ENCODE measurements at places on chromosomes 5 and 9. TPM values are rescaled to one million over a fixed set of nuclear protein-coding genes. Genes with fewer than 3 reads are reported as not detected.

DNA sequence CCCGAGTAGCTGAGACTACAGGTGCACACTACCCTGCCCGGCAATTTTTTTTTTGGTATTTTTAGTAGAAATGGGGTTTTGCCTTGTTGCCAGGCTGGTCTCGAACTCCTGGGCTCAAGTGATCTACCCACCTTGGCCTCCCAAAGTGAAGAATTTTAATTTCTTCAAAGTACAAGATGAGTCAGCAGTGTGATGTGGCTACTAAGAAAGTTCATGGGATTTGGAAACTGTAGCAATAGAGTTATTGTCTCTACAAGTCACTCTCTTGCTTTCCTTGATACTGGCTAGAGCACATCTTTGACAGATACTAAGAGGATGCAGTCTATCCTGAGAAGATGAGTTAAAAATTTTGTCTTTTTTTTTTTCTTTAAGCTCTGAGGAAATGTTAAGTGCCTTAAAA, 1.6 kb downstream of the CREB3 start:
- peaks cover 39% of the 10 kb centered on the region for H3K36me3 ChIP-seq
- H3K4me3 ChIP-seq, result no peak overlapping the region
- no peaks in the 10 kb centered on the region for H3K27me3 ChIP-seq
- peaks cover 23% of the 10 kb centered on the region for H3K4me1 ChIP-seq
- no peak overlapping the region for H3K27ac ChIP-seq

DNA sequence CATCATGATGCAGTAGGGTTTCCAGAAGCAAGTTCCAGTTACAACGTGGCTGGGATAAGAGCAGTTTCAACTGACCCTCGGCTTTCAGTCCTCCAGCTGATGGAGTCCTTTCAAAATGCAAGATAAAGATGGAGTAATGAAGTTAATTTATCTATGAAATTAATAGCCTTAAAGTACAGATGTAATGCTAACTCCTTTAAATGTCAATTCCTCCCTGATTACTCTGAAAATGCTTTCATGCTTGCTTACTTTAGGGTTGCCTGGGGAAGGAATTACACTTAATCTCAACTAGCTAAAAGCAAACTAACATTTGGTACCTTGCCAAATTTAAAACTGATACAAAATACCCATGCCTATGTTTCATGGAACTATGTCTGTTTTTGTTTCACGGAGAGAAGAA, 178.4 kb downstream of the KIAA0825 start:
- no peak for DNase-seq
- no peak overlapping the region for H3K4me3 ChIP-seq
- H3K27ac ChIP-seq, result no peak overlapping the region
- H3K27me3 ChIP-seq, result no peaks in the 10 kb centered on the region
- H3K4me1 ChIP-seq, result no peaks in the 10 kb centered on the region
- H3K36me3 ChIP-seq, result no peaks in the 10 kb centered on the region

GRCh38 chr5:133371371-133372155, 240.8 kb downstream of the FSTL4 start:
- H3K4me3 ChIP-seq, result no peak overlapping the region
- H3K27ac ChIP-seq, result no peak overlapping the region
- no peaks in the 10 kb centered on the region for H3K4me1 ChIP-seq
- H3K27me3 ChIP-seq, result no peaks in the 10 kb centered on the region
- DNase-seq, result no peak

DNA sequence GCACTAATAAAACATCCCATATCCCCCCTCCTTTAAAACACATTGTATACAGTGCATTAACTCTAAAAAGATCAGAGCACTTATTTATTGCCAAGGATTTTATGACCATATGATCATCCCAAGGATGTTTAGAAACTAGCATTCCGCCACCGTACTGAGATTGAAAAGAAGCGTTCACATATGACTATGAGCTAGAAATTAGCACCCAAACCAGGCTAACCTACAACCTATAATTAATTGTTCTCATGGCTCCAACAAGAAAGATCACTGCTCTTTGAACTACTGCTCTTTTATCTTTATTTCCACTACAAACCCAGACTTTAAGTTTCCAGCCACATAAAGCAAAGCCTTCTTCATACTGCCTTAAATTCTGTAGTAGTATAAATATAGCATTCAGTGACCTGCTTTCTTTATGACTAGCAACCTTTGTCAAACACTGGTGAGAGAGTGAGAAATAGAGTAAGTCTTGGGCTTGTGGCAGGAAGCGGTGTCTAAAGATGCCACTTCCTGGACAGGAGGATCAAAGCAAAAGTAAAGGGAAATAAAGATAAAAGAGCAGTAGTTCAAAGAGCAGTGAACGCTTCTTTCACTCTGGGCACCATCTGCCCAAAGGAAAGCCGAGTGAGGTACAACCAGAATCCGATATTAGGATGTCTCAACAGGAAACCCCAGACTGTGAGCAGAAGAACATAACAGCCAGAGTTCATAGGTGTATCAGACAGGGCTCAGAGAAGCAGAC, 151.1 kb upstream of the ERCC6L2 start:
- peaks cover 12% of the 10 kb centered on the region for H3K27me3 ChIP-seq
- peaks cover 46% of the 10 kb centered on the region for H3K4me1 ChIP-seq
- peak overlapping the region; percentile 74 for H3K27ac ChIP-seq
- peak overlapping the region; percentile 17 for H3K4me3 ChIP-seq
- H3K36me3 ChIP-seq, result peaks cover 24% of the 10 kb centered on the region

SEC24A gene
- 20.8 TPM for total RNA-seq

DNA sequence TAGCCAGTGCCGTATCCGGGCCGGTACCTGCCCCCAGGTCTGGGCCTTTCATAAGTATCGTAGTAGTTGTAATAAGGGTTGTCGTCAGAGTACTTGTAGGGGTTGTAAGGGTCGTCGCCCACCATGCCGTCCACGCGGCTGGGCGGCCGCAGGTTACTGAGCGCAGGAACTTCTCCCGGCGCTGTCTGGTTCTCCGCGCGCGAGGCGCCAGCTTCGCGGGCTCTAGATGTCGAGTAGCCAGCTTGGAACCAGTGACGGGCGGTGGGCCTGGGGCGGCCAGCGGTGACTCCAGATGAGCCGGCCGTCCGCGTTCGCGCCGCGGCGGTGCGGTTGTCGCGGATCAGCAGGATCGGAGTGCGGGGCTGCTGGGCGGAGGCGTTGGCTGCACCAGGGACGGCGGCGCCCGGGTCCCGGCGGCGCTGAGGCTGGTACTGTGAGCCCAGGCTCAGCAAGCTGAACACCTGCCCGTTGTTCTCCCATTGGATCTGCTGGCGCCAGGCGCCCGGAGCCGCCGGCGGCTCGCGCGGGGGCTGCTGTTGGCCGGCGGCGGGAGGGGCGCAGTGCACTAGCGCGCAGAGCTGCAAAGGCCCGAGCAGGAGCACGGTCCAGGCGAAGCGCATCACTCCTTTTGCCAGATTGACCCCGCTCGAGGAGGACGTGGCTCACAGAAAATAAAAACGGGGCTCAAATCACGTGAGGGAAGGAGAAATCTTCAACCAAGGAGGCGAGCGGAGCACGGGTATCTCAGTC, 518 bp downstream of the LOX start:
- no peaks in the 10 kb centered on the region for H3K36me3 ChIP-seq
- DNase-seq, result no peak
- H3K4me3 ChIP-seq, result peak overlapping the region; percentile 71
- H3K27ac ChIP-seq, result no peak overlapping the region
- peaks cover 54% of the 10 kb centered on the region for H3K27me3 ChIP-seq

- H3K36me3 ChIP-seq, result no peaks in the 10 kb centered on the region
- H3K4me3 ChIP-seq, result no peak overlapping the region
- H3K27me3 ChIP-seq, result no peaks in the 10 kb centered on the region
- no peak for DNase-seq
- no peak overlapping the region for H3K27ac ChIP-seq
Measured at GRCh38 chr5:66708368-66708767, 112.2 kb downstream of the MAST4 start.

DNA sequence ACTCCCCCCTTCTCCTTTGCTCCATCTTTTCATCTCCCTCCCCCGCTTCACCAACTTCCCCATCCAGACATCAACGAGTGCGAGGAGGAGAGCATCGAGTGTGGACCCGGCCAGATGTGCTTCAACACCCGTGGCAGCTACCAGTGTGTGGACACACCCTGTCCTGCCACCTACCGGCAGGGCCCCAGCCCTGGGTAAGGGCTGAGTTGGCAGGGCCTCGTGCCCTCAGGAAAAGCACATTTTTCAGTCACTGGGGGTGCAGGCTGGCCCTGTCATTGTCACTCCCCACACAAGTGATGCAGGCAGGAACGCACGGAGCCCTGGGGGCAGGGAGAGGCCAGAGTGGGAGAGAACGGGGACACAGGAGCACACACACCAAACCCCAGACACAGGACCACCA, 12.4 kb upstream of the ASS1 start:
- no peak overlapping the region for H3K4me3 ChIP-seq
- DNase-seq, result no peak
- H3K27ac ChIP-seq, result no peak overlapping the region
- H3K4me1 ChIP-seq, result peaks cover 9% of the 10 kb centered on the region

IL4 gene
- not detected for total RNA-seq

PDE4D gene
- total RNA-seq, result 70.7 TPM

PCDHGB1 gene
- total RNA-seq, result not detected

- H3K4me1 ChIP-seq, result peaks cover 35% of the 10 kb centered on the region
- H3K27ac ChIP-seq, result peak overlapping the region; percentile 86
- no peaks in the 10 kb centered on the region for H3K27me3 ChIP-seq
- peak; percentile 58 for DNase-seq
- peaks cover 15% of the 10 kb centered on the region for H3K36me3 ChIP-seq
Measured at GRCh38 chr9:19976226-19976625, 187.4 kb upstream of the SLC24A2 start.

GRCh38 chr5:53971551-53971950, 338.8 kb downstream of the ARL15 start:
- DNase-seq, result no peak
- H3K4me3 ChIP-seq, result no peak overlapping the region
- H3K36me3 ChIP-seq, result no peaks in the 10 kb centered on the region
- H3K27ac ChIP-seq, result no peak overlapping the region
- H3K27me3 ChIP-seq, result no peaks in the 10 kb centered on the region

DNA sequence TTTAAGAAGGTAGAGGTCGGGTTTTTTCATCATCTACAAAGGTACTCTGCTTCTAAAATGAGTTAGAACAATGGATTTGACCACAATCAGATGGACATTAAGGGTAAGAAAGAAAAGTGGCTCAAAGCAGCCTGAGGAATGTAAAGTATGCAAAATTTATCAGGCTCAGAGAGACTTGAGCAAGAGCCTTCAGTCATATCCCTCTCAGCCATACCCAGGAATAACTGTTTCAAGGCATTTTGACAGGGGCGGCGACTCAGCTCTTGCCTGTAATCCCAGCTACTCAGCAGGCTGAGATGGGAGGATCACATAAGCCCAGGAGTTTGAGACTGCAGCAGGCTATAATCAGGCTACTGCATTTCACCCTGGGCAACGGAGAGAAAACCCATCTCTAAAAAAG, 38.8 kb upstream of the ANXA2R start:
- no peaks in the 10 kb centered on the region for H3K27me3 ChIP-seq

DNA sequence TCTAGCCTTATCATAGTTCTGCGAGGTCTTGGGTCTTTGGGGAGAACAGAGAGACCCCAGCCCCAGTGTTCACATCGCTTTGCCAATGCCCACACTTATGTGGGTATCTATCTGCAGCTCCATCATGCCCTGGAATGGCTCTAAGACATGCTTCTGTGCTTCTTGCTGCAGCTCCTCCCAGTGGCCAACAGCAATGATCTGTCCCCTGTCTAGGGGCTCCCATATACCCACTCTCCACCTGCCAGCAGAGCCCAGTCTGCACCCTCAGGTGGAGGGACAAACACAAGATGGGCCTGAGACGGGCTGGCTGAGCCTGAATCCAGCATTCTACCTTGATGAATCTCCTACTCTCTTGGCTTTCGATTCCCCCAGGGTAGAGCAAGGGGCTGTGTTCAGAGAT, 14.6 kb upstream of the DAP start:
- peaks cover 5% of the 10 kb centered on the region for H3K27me3 ChIP-seq
- no peak for DNase-seq
- no peaks in the 10 kb centered on the region for H3K4me1 ChIP-seq
- no peaks in the 10 kb centered on the region for H3K36me3 ChIP-seq
- H3K27ac ChIP-seq, result no peak overlapping the region
- no peak overlapping the region for H3K4me3 ChIP-seq

GRCh38 chr9:95509851-95510708, 6.7 kb downstream of the PTCH1 start:
- peaks cover 51% of the 10 kb centered on the region for H3K4me1 ChIP-seq
- H3K27ac ChIP-seq, result peak overlapping the region; percentile 77
- no peak for DNase-seq
- H3K4me3 ChIP-seq, result peak overlapping the region; percentile 83
- H3K36me3 ChIP-seq, result peaks cover 6% of the 10 kb centered on the region

GRCh38 chr5:95808013-95808685, 14.4 kb downstream of the GLRX start:
- peak overlapping the region; percentile 85 for H3K27ac ChIP-seq
- H3K4me3 ChIP-seq, result peak overlapping the region; percentile 58
- H3K36me3 ChIP-seq, result peaks cover 31% of the 10 kb centered on the region

DNA sequence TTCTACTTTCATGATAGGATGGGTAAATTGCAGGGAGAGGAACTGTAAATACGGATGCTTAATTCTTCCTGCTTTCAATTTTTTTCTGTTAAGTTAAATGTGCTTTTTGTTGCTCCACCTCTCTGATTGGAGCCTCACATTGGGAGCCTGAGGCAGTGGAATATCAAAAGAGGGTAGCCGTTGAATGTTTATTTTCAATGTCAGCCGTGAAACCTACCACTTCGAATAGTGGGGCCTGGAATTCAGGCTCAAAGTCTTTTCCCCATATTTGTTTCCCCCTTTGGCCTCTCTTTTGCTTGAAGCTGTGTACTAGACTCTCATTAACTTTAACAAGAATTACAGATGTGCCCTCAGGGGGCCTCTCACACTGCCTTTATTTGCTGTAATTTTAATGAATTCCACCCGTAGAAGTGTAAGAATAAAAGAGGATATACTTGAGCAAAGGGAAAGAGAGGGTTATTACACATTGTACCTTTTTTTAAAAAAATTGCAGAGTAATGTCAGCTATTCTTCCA, 29.0 kb downstream of the PSAT1 start:
- no peak for DNase-seq
- H3K4me1 ChIP-seq, result peaks cover 16% of the 10 kb centered on the region
- no peak overlapping the region for H3K27ac ChIP-seq
- peaks cover 78% of the 10 kb centered on the region for H3K36me3 ChIP-seq
- no peaks in the 10 kb centered on the region for H3K27me3 ChIP-seq
- no peak overlapping the region for H3K4me3 ChIP-seq

HTR4 gene
- not detected for total RNA-seq

GRCh38 chr5:93294996-93295395, 286.0 kb downstream of the NR2F1-AS1 start:
- DNase-seq, result no peak
- H3K4me3 ChIP-seq, result no peak overlapping the region
- no peaks in the 10 kb centered on the region for H3K4me1 ChIP-seq
- no peak overlapping the region for H3K27ac ChIP-seq
- no peaks in the 10 kb centered on the region for H3K27me3 ChIP-seq

ACOT12 gene
- total RNA-seq, result not detected

GRCh38 chr9:101325053-101325452, 59.8 kb downstream of the BAAT start:
- no peaks in the 10 kb centered on the region for H3K36me3 ChIP-seq
- peaks cover 2% of the 10 kb centered on the region for H3K27me3 ChIP-seq

DNA sequence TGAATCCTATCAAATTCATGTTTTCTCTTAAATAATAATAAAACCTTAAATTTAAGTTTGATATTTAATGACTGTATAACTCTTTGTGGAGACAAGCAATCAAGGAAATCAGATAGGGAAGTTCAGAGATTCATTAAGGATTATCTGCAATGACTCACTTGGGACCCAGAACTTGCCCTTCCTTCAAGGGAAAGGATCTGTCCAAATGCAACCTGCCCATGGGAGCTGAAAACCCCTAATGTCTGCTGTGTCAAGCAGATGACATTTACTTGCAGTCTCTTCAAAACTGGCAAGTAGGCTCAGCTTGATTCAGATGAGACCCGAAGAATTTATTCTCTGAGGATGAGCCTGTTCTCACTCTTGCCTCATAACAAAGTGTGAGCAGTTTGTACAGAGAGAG, 1577.6 kb downstream of the EFNA5 start:
- no peaks in the 10 kb centered on the region for H3K36me3 ChIP-seq
- H3K27me3 ChIP-seq, result no peaks in the 10 kb centered on the region
- no peak overlapping the region for H3K4me3 ChIP-seq

Measured in activated CD8-positive, alpha-beta T cell treated with anti-CD3 and anti-CD28 coated beads, Interleukin-2, amount 10 ng/mL, durations not matched to agents 7 days and 5 days (primary cell).